ENCODE measurements at places on chromosomes 12 and 14.

GRCh38 chr12:11071414-11071813 lies 9.3 kb upstream of the TAS2R46 start:
- DNase-seq: no peak

DNA sequence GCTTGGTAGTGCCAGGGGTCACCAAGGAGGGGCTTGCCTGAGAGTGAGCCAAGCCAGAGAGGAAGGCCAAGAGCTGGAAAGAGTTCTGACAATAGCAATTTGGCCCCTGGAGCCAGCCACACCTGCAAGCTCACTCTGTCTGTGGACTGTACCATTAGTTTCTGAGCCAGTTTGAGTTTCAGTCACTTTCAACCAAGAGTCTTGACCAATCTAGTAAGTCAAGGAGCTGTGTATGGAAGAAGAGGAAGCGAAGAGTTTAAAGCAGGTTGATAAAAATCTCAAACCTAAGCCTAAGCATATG lies 38.5 kb downstream of the NT5DC3 start:
- DNase-seq: no peak

DNA sequence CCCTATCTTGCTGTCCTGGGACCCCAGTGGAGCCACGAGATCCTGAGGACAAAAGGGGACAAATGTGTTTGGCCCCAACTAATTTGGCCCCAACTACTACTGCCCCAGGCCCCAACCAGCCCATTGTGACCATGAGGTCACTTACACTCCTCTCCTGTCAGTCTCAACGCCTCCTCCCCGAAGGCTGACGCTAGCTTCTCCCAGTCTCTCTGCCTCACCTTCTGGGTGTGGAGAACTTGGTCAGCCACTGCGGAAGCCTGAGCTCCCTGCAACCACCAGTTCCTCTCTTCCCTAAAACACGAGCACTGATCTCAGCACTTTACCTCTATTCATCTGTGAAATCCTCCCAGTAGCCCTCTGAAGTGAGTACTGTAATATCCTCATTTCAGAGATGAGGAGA lies 13.3 kb downstream of the FAM181A start:
- no peak for DNase-seq

- DNase-seq: no peak
Observed at GRCh38 chr12:75977590-75977951, 54.0 kb downstream of the PHLDA1 start.

GRCh38 chr12:90924406-90924805 lies 30.6 kb downstream of the CCER1 start:
- DNase-seq: no peak

GRCh38 chr12:120230326-120230973 lies 29.5 kb upstream of the RPLP0 start:
- peak; percentile 78 for DNase-seq

- DNase-seq: no peak
Observed at GRCh38 chr14:54777395-54777794, 125.2 kb downstream of the GCH1 start.
